Activated T-helper 9 cell treated with anti-CD3 and anti-CD28 coated beads, Interleukin-2, amount 50 U/mL, for 16 hours (primary cell): ENCODE measurements at places on chromosomes 12 and 14.

DNA sequence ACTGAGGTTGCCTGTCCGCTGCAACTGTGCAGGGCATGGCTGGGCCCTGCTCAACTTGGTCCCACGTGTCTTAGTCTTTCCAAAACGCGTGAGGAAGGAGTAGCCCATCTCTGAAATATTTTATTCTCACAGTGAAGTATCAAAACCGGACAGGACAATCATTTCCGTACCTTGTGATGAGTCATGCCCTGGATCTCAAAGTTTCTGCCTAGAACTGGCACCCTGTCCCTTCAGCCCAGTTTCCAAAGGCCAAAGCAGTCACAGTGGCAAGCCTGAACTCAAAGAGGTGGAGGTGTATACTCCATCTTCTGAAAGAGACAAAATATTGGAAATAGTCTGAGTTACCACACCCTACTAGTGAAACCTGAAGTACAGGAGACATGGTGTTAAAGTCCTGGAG lies 28.5 kb upstream of the SRGAP1 start:
- no peak for DNase-seq

- no peak for DNase-seq
Measured at GRCh38 chr12:65296508-65297265, 18.2 kb downstream of the MSRB3 start.

DNA sequence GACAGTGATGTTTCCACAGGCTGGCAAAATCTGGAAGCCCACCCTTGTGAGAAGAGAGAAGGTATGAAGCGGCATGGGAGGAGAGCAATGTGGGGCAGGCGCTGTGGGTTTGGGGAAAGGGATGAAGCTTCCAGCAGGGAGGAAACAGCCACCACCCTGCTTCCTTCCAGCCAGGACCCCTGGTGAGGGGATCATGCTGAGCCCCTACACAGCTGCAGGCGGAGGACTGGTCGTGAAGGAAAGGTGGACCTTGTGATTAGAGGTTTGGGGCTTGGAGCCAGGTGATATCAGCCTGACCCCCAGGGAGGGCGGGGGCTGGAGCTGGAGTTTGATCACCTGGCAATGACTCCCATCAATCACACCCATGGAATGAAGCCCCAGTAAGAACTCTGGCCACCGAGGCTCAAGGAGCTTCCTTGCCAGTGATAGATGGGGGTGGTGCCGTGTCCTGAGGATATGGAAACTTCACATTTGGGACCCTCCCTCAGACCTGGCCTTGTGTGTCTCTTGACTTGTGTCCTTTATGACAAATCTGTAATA lies 48.6 kb downstream of the RIMBP2 start:
- no peak for DNase-seq

GRCh38 chr12:16688200-16688599 lies 82.2 kb upstream of the LMO3 start:
- DNase-seq = no peak

DNA sequence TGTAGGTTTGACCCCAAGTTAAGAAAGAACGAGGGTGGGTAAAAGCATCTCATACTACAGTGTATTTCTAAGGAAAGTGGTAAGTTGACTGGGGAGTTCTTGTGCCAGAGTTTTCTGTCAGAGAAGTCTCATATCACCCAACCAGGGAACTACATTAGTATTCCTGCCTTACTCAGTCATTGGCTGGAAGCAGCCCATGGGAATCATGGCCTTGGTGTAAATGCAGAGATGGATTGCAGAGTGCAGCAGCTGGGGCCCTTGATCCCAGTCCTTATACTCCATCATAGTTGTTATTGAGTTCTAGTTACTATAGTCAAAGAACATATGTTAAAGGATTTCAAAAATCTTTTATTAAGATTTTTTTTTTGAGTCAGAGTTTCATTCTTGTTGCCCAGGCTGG lies 105.8 kb downstream of the MNAT1 start:
- no peak for DNase-seq

DNA sequence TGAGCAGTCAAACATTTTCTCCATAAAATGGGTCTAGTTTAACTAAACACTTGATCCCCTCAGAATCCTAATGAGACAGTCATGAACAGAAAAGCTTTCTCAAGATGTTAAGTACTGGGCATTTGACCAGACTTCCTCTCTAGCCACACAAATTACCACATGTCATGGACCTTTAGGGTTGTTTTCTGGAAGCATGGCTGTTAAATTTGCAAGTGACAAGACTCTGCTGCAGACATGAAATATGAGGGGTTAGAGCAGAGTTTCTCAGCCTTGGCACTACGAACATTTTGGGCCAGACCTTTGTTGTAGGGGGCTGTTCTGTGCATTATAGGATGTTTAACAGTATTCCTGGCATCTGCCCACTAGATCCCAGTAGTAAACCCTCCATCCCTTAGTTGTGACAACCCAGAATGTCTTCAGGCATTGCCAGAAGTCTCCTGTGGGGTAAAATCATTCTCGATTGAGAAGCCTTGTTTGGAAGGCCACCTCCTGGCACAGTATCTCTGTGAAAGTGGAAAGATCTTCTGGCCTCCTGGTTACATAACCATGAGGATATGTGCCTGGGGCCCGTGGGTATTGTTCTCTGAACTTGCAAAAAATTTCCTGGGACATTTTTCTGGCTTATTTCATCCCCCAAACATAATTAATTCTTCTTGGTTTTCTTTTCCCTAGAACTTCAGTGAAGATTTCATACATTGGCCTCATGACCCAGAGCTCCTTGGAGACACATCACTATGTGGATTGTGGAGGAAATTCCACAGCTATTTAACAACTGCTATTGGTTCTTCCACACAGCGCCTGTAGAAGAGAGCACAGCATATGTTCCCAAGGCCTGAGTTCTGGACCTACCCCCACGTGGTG lies 4.3 kb downstream of the TMEM106C start:
- DNase-seq = no peak

DNA sequence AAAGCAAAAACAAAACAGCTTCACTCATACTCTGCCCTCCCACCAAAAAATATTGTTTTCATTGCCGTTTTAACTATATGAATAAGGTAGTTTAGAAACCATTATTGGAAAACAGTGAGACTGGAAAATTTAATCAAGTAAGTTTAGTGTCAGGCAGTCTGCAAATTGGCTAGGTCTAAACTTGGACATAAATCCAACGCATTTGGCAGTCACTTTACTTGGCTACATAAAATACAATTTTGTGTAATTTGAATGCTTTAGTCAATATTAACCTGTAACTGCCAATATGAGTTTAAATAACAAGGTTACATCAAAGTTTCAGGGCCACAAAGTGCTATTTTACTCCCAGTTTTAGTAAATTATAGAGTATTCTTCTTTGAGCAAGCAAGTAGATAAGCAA lies 202.3 kb upstream of the SLC38A2 start:
- DNase-seq = no peak

GRCh38 chr12:101761781-101762180 lies 22.5 kb upstream of the SYCP3 start:
- no peak for DNase-seq

DNA sequence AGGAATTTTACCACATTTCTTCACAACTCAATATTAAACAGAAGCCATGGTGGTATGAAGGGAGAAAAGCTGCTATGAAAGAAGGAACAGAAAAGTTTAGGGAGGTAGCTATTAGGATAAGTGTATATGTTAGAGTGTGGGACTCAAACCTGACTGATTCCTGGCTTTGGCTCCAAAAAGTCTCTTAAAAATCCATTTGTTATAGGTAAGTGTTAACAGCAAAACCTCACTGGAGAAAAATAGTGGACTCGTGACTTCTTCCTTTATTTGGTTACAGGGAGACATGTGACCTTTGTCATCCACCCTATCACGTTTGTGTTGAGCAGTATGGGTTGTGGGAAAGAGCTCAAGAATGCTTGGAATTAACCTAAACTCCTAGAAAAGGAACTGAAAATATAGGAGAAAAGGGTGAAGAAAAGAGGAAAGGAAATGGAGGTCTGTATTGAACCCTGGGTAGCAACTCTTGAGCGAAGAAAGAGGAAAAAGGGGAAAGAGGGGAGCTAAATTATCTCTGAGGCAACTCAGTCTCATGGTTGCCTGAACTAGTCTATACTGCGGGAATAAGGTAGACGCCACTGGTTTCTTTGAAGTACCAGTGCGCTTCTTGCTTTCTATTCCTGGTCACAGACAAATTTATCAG lies 3.6 kb upstream of the EID3 start:
- no peak for DNase-seq

DNA sequence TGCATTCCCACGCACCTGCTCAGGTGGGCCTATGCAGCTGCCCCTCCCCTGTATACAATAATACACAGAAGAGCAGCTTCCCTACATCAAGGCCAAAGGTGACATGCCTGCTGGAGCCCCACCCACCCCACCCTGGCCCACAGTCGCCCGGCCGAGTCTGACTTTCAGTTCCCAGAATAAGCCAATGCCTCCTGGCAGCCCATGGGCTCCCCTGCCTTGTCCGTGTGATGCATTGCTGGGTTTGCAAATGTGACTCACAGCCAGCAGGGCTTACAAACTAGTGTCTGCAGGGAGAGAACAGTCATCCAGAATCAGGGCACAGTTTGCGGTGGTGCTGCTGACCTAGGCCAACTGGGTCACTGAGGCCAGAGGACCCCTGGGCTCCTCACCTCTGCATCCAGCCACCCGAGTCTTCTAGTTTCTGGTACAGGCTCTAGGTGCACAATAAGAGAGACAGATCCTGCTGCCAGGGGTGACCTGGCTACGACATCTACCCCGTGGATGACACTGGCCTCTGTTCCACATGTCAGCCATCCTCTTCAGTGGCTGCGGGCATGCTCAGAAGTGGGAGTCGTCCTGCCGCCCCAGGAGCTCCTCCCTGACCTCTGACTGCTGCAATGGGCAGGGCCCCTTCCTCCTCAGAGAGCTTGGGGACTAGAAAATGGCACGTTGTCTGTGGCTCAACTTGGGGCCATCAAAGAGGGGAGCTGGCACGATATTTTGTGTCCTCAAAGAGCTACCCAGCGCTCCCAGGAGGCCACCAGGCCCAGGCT lies 84.5 kb downstream of the CHGA start:
- no peak for DNase-seq

GRCh38 chr12:810671-811415 lies 58.5 kb downstream of the WNK1 start:
- peak; percentile 26 for DNase-seq

- no peak for DNase-seq
Measured at GRCh38 chr12:46617167-46617566, 208.6 kb downstream of the SLC38A4 start.

GRCh38 chr14:23177181-23177580 lies 6.3 kb downstream of the SLC7A8 start:
- DNase-seq = no peak

GRCh38 chr12:106030210-106031071 lies 108.3 kb downstream of the NUAK1 start:
- DNase-seq = no peak

- DNase-seq = no peak
Measured at GRCh38 chr12:69007101-69007854, 74.3 kb upstream of the CPM start.

- no peak for DNase-seq
Measured at GRCh38 chr14:75214558-75214957, 38.1 kb upstream of the TMED10 start.

- DNase-seq = no peak
Measured at GRCh38 chr12:90969346-90969745, 14.4 kb upstream of the CCER1 start.

DNA sequence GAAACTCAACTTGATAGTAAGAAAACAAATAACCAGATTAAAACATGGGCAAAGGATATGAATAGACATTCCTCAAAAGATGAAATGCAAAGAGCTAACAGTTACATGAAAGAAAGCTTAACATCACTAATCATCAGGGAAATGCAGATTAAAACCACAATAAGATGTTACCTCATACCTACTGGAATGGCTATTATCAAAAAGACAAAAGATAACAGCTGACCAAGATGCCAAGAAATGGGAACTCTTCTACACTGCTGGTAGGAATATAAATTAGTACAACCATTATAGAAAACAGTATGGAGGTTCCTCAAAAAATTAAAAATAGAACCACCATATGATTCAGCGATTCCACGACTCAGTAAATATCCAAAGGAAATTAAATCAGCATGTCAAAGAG lies 18.8 kb downstream of the KCNH5 start:
- no peak for DNase-seq

DNA sequence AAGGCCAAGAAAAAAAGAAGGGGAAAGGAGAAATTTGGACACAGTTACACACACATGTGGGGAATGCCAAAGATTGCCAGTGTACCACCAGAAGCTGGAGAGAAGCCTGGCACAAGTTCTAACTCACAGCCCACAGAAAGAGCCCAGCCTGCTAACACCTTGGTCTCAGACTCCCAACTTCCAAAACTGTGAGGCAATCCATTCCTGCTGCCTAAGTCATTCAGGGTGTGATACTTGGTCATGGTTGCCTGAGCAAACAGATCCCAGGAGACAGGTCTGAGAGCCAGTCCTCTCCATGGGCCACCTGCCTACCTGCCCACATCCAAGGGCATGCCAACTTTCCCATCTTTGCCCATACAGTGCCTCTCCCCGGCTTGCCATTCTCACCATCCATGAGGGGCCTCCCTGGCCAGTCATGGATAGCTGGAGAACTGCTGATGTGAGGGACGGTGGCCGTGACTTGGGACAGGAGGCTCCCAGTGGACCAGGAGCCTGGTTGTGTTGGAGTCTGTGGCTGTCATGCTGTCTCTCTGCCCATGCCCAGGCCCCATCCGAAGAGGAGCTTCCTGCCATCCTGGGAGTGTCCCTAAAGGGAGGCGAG lies 198.0 kb upstream of the RTL1 start:
- DNase-seq = no peak

GRCh38 chr14:93319494-93319893 lies 13.3 kb downstream of the BTBD7 start:
- DNase-seq = no peak

- no peak for DNase-seq
Measured at GRCh38 chr12:131857908-131858850, 30.0 kb downstream of the MMP17 start.

DNA sequence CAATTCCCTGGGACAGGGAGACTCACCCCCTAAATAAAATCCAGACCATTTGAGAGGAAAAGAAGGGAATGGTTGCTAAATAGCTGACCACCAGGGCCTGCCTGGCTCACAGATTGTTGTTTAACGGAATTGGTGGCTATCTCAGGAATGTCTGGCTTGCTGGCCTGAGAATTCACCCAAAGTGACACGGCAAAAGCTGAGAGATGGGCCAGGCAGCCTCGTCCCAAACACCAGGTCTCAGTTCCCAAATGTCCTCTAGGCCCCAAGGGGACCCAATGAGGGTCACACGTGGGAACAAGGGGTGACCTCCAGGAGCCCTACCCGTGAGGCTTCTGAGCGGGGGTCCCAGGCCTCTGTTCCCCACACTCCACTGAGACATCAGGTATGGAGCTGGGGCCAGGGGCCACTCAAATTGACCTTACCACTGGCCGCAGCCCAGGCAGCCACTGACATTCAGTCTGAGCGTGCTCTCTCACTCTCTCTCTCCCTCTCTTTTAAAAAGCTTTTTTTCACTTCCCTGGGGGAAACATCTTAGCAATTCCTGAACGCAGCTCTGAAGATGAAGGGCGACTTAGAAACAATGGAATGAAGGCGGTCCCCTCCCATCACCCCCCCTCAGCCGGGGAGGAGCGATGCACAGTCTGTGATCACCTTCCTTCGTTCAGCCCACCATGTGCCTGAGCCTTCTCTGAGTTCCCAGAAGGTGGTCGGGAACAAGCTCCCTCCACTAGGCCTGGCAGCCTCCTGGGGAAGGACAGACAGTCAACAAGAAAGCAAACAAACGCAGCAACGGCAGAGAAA lies 131.2 kb downstream of the SCARB1 start:
- DNase-seq = no peak
